Putamen (tissue), 1 donor: ENCODE measurements at places on chromosomes 16 and 17.
A peak's percentile ranks its signal among the peaks of the same experiment; 100 is the strongest.

DNA sequence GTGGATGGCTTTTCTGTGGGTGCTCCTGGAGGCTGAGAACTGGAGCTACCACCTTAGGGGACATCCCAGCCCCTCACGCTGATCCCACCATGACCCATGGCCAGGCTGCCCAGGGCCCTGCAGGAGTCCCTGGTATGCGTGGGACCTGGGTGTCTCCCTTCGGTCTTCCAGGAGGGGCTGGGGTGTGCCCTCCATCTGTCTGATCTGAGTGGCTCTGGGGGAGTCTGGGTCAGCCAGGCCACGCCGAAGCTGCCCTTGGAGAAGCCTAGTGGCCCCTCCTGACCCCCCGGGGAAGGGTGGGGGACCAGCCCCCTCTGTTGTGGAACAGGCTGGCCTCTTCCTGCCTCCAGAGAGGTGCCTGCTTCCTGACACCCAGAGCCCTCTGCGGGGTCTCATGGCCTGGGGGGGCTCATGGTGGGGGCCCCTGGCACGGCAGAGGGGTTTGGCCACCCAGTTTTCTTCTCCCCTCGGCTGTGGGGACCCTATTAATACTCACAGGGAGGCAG, 10.7 kb downstream of the BAIAP2 start:
- no peak for DNase-seq

- DNase-seq = no peak
Measured at GRCh38 chr17:28364665-28365363, at the start of gene SEBOX. TSS of gene SEBOX (minus strand) at chr17:28365199. CDS start at chr17:28365151, 48 bp downstream.

GRCh38 chr16:1667271-1667670, 10.8 kb upstream of the JPT2 start:
- DNase-seq = no peak

GRCh38 chr16:11224894-11225676, 30.9 kb downstream of the SOCS1 start:
- DNase-seq = no peak

- no peak for DNase-seq
Measured at GRCh38 chr16:79202977-79203376, 397.6 kb downstream of the MAF start.

- no peak for DNase-seq
Measured at GRCh38 chr17:58360296-58361063, 8.5 kb upstream of the SUPT4H1 start.

DNA sequence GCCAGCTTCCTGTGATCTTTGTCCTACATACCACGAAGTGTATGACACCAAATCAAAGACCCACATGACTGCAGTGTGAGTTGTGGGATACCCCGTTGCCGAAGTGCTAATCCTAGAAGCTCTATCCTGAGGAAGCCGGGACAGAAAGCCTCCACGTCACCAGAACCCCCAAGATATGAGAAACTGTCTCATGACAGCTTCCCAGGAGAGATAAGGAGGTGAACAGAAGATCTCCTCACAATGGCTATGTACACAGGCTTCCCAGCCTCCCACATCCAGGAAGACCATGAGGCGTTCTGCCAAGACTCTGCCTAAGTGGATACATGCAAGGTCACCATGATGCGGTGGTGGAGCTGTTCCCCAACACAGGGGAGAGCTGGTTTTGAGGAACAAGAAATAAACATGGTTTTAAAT, 37.1 kb downstream of the TRIM25 start:
- DNase-seq = no peak

DNA sequence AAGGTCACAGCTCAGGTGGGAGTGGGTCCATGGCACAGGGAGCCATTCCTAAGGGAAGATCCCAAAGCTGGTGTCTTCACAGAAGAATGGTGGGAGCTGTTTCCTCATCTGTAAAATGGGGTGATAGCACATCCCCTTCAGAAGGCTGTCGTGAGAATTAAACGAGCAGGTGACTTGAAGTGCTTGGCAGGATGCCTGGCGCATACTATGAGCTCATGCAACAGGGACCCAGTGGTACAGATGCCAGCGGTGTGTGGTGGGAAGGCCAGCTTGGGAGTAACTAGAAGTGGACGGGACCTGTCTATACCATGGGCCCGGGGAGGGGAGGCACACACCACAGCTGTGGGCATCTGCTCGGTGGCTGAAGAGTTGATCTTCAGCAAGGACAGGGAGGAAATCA, 189.3 kb upstream of the TNRC6C start:
- DNase-seq = no peak

GRCh38 chr16:57131351-57131970, 39.1 kb downstream of the CPNE2 start:
- peak; percentile 91 for DNase-seq

- no peak for DNase-seq
Measured at GRCh38 chr17:683040-683439, 31.6 kb downstream of the VPS53 start.
